ENCODE measurements at places on chromosomes 3 and 15. TPM values are rescaled to one million over a fixed set of nuclear protein-coding genes. Genes with fewer than 3 reads are reported as not detected.

The KLHL40 gene
- not detected for total RNA-seq

The RBP2 gene
- not detected for total RNA-seq

The SCN10A gene
- total RNA-seq, result 0.06 TPM

The DPPA2 gene
- total RNA-seq, result not detected

The GPR149 gene
- not detected for total RNA-seq

The GABRR3 gene
- not detected for total RNA-seq

The CHL1 gene
- total RNA-seq, result not detected

The PLAAT1 gene
- total RNA-seq, result not detected

The ROPN1B gene
- not detected for total RNA-seq

The TRPM1 gene
- total RNA-seq, result not detected

The LDHAL6B gene
- total RNA-seq, result not detected

The CNTN3 gene
- 3.4 TPM for total RNA-seq

The THBS1 gene
- total RNA-seq, result 277 TPM

The SNX1 gene
- total RNA-seq, result 45.0 TPM

The SPRED1 gene
- total RNA-seq, result 64.2 TPM

The SCG3 gene
- not detected for total RNA-seq

The ZNF620 gene
- total RNA-seq, result 2.4 TPM

The RTF1 gene
- 19.3 TPM for total RNA-seq

The MAP4 gene
- 127 TPM for total RNA-seq

The MKRN3 gene
- not detected for total RNA-seq

The TMED3 gene
- 117 TPM for total RNA-seq

The ROPN1 gene
- not detected for total RNA-seq

The IL5RA gene
- not detected for total RNA-seq

The LRRC28 gene
- total RNA-seq, result 21.1 TPM

The CMTM8 gene
- 0.53 TPM for total RNA-seq

The CACNA1D gene
- 0.44 TPM for total RNA-seq

The TNNC1 gene
- 2.7 TPM for total RNA-seq

The CISH gene
- total RNA-seq, result 0.53 TPM

The PLSCR5 gene
- total RNA-seq, result not detected

The ZMAT3 gene
- 29.7 TPM for total RNA-seq

The GOLGB1 gene
- 69.0 TPM for total RNA-seq

The ADGRG7 gene
- total RNA-seq, result 52.7 TPM

The TGM4 gene
- total RNA-seq, result not detected

The CILP gene
- not detected for total RNA-seq

The SEMA3G gene
- total RNA-seq, result under 0.01 TPM

The PDZRN3 gene
- total RNA-seq, result 59.6 TPM

The SLC15A2 gene
- 0.25 TPM for total RNA-seq

The RHOA gene
- total RNA-seq, result 739 TPM

The GNAT1 gene
- total RNA-seq, result not detected

The TMEM207 gene
- total RNA-seq, result not detected

The CAMP gene
- not detected for total RNA-seq

The SLC28A1 gene
- total RNA-seq, result not detected

The FGF7 gene
- 17.7 TPM for total RNA-seq

The TIMP4 gene
- total RNA-seq, result 0.92 TPM

The TMEM108 gene
- total RNA-seq, result not detected

The MBD4 gene
- 18.3 TPM for total RNA-seq

The SENP2 gene
- total RNA-seq, result 48.6 TPM

The ARNT2 gene
- total RNA-seq, result 6.5 TPM

The NR1I2 gene
- total RNA-seq, result under 0.01 TPM

The C2CD4B gene
- total RNA-seq, result 0.26 TPM

The CCR3 gene
- not detected for total RNA-seq

The FBXL22 gene
- 0.50 TPM for total RNA-seq

The LRRC31 gene
- not detected for total RNA-seq

The TM2D3 gene
- 41.7 TPM for total RNA-seq

The PLA2G4B gene
- 0.50 TPM for total RNA-seq

The SPINT1 gene
- total RNA-seq, result 0.26 TPM
